ENCODE measurements at places on chromosomes 4 and X.

GRCh38 chrX:4754878-4755604 is 1041.6 kb upstream of the PRKX start:
- no peak for DNase-seq

DNA sequence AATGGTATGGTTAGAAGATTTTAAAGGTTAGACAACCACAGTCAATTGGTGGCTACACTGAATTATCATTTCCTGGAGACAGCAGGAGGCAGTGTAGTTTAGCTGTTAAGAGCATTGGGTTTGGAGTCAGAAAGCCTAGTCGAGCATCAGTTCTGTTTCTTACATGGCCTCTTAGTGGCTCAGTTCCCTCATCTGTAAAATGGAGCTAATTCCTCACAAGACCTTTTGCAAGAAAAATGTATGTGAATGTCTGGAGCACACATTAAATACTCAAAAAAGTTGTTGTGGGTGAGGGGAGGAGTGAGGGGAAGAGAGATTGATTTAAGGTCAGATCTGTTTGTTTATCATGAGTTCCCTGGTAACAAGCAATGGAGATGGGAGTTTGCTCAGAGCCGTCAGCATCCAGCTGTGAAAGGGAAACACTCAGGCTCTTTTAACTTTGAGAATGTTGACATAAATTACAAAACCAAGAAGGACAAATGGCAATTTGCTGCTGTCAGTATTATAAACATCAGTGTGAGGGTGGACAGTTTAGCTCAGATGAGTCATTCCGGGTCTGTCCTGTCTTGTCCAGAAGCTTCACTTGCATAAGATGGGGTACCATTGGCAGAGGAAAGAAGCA is 98.2 kb upstream of the PGRMC2 start:
- DNase-seq = no peak

DNA sequence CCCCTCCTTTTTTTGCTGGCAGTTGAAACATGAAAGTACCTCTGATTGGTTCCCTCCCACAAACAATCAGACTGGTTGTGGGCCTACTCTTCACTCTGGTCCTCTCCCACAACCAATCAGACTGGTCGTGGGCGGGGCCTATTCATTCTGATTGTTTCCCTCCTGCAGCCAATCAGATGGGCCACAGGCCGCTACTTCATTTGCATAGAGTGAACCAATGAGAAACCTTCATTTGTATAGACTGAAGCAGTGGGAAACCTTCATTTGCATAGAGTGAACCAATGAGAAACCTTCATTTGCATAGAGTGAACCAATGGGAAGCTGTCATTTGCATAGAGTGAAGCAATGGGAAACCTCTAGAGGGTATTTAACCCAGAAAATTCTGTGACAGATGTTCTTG is 55.2 kb downstream of the TRMT44 start:
- DNase-seq = no peak

DNA sequence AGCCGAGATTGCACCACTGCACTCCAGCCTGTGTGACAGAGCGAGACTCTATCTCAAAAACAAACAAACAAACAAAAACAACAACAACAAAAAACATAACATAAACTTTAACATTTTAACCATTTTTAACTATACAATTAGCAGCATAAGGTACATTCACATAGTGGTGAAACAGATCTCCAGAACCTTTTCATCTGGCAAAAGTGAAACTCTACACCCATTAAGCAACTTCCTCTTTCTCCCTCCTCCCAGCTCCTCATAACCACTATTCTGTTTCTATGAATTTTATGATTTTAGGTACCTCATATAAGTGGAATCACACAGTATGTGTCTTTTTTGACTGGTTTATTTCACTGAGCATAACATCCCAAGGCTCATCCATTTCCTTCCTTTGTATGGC is 103.6 kb downstream of the FAM13A start:
- DNase-seq = no peak

DNA sequence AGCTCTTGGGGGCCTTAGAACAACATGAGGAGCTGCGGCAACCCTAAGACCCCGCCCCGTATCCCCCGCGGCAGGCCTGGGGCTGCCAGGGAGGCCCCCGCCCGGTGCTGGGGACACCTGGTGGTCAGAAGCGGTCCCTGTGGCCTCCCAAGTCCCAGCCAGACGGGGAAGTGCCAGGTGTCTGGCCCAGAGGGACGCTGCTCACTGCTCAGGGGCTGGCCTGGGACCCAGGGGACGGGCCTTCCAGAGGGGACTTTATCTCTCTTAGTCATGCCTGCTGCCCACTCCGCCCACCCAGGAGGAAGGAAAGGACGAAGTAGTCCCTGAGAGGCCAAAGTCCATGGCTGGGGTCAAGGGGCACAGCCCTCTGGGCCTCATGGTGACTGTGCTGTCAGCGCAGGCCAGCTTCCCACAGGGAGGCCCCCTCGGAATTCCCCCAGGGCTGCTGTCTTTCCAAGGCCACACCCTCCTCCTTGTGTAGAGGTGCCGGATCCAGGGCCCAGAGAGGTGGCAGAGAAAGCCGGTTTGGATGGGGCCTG is 31.0 kb upstream of the HTRA3 start:
- DNase-seq = no peak

- DNase-seq = peak; percentile 82
These were observed at the start of gene USP27X for GRCh38 chrX:49878834-49879655. TSS of gene USP27X (plus strand) at chrX:49879484. CDS start at chrX:49880308, 824 bp downstream.

DNA sequence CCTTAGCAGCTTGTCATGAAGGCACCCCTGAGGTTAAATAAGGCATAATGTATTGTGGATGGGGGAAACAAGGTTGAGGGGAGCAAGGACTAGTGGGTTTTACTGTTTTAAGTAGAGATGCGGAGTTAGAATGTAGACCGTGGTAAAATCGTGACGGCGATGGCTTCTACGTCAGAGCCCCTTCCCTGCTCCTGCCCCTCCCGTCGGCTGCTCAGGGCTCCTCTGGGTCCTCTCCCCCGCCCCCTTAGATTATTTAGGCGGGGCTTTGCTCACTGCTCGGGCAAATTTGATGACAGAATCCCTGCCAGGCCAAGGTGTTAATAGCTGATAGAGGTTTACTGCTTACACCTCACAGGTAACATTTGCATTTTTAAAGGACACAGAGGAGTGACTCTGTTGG is 2.3 kb downstream of the FRMPD3 start:
- no peak for DNase-seq

- no peak for DNase-seq
These were observed 192.7 kb downstream of the GABRG1 start for GRCh38 chr4:45931154-45931553.

DNA sequence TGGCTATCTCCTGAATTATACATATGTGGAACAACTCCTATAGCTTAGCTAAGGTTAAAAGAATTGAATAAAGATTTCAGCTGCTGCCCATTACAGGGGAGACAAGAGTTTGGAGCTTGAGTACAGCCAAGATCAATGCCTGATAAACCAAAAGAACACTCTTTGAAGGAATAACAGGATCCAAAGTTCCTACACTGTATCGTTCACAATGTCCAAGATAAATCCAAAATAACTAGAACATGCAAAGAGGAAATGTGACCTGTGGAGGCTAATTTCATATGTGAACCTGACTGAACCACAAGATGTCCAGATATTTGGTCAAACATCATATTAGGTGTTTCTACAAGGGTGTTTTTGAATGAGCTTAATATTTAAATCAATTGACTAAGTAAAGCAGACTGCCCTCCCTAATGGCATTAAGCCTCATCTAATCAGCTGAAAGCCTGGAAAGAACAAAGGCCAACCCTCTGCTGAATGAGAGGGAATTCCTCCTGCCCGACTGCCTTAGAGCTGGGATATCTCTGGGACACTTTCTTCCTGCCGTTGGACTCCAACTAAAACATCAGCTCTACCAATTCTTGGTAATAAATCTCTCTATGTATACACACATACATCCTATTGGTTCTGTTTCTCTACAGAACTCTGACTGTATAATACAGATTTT is 19.2 kb downstream of the RFC1 start:
- no peak for DNase-seq

GRCh38 chr4:69323284-69323683 is 43.0 kb downstream of the UGT2B28 start:
- DNase-seq = no peak

GRCh38 chrX:3191796-3192195 is 150.5 kb downstream of the ARSF start:
- DNase-seq = no peak

- no peak for DNase-seq
These were observed 219.9 kb upstream of the PACRGL start for GRCh38 chr4:20480165-20480947.

DNA sequence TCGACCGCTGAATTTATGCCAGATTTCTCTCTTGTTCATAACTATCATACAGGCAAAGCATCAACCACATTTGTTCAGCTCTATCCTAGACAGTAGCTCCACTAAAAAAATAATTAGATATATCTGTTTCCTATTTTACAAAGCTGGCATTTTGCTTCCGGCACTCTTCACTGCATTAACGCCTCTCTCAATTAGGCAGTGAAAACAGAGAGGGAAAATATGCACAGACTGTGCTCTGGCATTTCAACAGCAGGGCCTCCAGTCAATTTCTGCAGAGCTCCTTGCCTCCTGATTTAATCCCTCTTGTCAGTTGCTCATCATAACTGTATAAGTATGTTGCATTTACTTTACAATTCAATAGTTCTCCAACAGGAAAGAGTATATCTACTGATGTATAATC is 666.9 kb upstream of the INTU start:
- no peak for DNase-seq

GRCh38 chr4:159298502-159298901 is 195.6 kb downstream of the RAPGEF2 start:
- DNase-seq = no peak

GRCh38 chr4:169823685-169824084 is 65.9 kb upstream of the HPF1 start:
- no peak for DNase-seq

- no peak for DNase-seq
These were observed 1021.5 kb upstream of the AGA start for GRCh38 chr4:178463747-178464146.

- no peak for DNase-seq
These were observed 161.8 kb upstream of the CENPE start for GRCh38 chr4:103359900-103360299.

DNA sequence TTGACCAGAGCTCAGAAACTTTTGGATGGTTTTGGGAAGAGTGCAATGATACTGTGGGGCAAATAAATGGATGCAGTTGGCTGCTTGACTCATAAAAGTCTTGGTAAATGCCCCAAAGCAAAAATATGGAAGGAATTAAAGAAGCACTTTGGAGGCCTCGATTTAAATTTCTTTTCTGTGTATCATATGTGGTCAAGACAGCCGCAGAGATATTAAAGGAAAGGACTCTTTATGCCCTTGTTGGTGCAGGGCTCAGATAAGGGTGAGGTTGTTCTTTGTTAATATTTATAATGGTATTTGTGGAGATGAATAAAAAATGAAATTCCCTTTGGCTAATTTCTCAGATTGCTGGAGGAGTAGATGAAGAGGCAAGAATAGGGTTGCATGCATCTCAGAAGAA is 90.2 kb downstream of the NHS start:
- no peak for DNase-seq

GRCh38 chrX:133332737-133333136 is 82.6 kb downstream of the GPC4 start:
- DNase-seq = no peak

- peak; percentile 71 for DNase-seq
These were observed at the start of gene ADH1C for GRCh38 chr4:99352602-99353537. TSS of gene ADH1C (minus strand) at chr4:99352746. CDS start at chr4:99352675, 71 bp downstream.

All from colonic mucosa (tissue), 4 donors.